ENCODE measurements at places on chromosomes 6 and 20.

DNA sequence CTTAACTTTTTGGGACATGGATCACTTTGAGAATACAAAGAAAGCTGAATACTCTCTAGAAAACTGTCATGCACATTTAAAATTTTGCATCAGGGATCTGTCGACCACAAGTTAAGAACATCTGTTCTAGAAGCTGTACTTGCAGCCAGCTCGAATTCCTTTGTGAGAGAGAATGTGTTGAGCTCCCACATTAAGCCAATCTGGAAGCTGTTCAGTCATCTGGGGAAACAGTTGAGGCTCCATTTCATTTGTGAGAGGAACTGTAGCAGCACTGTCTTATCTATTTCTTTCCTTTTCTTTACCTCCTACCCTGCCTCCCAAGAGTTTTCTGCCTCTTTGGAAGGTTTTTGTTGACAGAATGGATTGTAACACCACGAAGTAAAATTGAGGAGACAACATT is 50.8 kb downstream of the KAT14 start:
- no peak for DNase-seq

GRCh38 chr20:49385465-49385864 is 97.0 kb downstream of the KCNB1 start:
- DNase-seq, result no peak

- no peak for DNase-seq
These were observed 27.0 kb downstream of the SOD2 start for GRCh38 chr6:159665868-159666635.

DNA sequence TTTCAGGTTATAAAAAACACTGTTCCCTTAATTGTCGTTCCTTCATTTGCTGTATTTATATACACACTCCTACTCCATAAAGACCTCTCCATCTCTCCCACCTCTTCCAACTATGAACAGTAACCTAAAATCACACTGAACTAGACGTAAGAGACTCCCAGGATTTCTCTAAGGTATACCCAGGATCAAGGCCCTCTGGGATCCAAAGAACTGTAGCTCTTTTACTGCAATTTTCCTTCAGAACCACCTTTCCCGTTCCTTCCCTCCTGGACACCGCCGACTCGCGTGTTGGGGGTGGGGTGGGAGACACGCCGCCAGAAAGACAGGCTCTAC is 680 bp downstream of the LATS1 start:
- no peak for DNase-seq

- DNase-seq, result no peak
These were observed 64.7 kb downstream of the CCN2 start for GRCh38 chr6:131886517-131886916.

DNA sequence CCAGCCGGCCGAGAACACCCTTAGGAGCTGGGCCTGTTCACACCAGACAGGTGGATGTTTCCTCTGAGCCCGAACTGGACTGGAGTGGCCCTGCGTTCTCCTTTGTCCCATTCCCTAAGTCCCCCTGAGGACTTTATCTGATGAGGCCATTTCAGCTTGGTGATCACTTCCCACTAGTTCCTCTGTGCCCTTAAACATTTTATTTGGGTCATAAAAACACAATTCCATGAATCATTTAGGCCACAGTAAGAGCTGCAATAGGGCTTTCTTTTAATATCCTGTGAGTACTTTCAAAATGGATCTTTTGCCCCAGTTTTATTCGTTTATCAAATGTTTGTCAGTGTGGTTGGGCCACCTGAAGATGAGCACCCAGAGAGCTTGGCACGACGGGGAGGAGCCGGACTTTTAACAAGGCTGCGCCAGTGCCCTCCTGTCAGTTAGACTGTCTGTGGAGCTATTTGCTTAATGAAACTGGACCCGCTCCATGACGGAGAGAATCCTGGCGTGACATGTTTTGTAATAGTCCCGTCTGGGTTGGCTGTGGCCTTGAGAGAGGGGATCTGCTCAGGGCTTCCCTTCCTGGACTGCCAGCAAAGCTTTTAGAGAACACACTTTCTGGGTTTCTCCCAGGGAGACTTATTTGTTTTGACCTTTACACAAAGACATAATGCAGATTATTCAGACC is 53.5 kb downstream of the ZDHHC14 start:
- DNase-seq, result no peak

DNA sequence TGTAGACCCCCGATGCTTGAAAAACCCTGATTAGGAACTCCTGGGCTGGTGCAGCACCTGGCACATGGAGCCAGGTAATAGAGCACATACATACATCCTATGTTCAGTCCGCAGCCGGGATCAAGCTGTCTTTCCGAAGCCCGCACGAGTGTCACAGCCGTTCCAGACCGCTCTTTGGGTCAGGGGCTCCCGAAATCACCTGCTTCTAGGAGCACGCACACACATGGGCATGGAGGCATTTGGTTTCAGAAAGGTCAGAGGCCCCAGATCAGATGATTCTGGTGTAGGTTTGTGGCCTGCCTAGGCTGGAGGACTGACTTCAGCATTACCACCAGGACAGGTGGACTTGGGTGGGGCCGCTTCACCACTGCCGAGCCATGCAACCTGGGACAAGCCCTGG is 42.1 kb upstream of the STX16 start:
- no peak for DNase-seq

- no peak for DNase-seq
These were observed 7.8 kb upstream of the KHDC1L start for GRCh38 chr6:73233048-73233447.

- DNase-seq, result no peak
These were observed 31.4 kb downstream of the TFAP2A start for GRCh38 chr6:10383331-10384090.

- no peak for DNase-seq
These were observed 1.2 kb downstream of the SNX21 start for GRCh38 chr20:45834797-45835161.

DNA sequence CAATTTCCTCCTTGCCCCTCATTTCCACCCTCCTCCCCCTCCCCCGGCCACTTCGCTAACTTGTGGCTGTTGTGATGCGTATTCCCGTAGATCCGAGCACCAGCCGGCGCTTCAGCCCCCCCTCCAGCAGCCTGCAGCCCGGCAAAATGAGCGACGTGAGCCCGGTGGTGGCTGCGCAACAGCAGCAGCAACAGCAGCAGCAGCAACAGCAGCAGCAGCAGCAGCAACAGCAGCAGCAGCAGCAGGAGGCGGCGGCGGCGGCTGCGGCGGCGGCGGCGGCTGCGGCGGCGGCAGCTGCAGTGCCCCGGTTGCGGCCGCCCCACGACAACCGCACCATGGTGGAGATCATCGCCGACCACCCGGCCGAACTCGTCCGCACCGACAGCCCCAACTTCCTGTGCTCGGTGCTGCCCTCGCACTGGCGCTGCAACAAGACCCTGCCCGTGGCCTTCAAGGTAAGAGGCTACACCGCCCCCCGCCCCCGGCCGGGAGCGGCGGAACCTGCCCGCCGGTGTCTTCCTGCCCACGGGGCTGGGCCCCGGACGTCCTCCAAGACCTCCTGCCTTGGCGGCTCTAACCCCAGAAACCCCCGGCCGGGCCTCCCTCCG is 44.9 kb upstream of the SUPT3H start:
- no peak for DNase-seq

Measured in dermis microvascular lymphatic vessel endothelial cell (primary cell).